Stomach (tissue), 19 donors: ENCODE measurements at places on chromosomes 7 and 10. TPM values are rescaled to one million over a fixed set of nuclear protein-coding genes. Genes with fewer than 3 reads are reported as not detected.

LRRC18 gene
- not detected for total RNA-seq

OR2A42 gene
- total RNA-seq, result 0.18 TPM

ASB4 gene
- 0.18 TPM for total RNA-seq

CALHM1 gene
- not detected for total RNA-seq

NUB1 gene
- 40.0 TPM for total RNA-seq

DNA sequence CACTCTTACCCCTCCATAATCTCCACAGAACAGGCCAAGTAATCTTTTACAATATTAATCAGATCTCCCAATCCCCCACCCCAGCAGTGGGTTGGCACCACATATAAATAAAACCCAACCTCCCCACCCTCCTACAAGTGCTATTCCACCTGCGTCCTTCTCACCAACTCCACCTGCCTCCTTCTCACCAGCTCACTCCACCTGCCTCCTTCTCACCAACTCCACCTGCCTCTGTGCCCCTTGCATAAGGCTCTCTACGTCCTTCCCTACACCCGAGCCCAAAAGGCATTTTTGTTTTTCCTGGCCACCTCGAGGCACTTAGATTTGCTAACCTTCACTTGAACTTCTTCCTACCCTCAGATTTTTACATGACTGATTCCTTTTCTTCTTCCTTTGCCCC is 89.7 kb downstream of the ATE1 start:
- H3K36me3 ChIP-seq, result peaks cover 7% of the 10 kb centered on the region
- no peaks in the 10 kb centered on the region for H3K4me1 ChIP-seq
- no peaks in the 10 kb centered on the region for H3K27me3 ChIP-seq
- no peak for DNase-seq

DNA sequence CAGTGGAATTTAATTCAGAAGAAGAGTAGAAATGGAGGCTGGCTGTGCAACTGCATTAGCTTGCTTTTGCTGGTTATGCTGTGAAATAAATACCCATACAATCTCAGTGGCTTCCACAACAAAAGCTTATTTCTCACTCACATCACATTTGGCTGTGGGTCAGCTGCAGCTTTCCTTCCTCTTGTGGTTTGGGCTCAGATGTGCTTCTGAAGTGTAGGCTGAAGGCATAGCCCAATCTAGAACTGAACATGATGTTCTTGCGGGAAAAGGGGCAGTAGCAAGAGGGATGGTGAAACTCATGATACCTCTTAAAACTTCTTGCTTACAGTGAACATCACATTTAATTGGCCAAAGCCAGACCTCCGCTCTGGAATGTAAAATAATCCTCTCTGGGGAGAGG is 119.9 kb downstream of the HECW1 start:
- DNase-seq, result no peak
- H3K36me3 ChIP-seq, result no peaks in the 10 kb centered on the region
- no peak overlapping the region for H3K27ac ChIP-seq
- no peaks in the 10 kb centered on the region for H3K27me3 ChIP-seq

DNA sequence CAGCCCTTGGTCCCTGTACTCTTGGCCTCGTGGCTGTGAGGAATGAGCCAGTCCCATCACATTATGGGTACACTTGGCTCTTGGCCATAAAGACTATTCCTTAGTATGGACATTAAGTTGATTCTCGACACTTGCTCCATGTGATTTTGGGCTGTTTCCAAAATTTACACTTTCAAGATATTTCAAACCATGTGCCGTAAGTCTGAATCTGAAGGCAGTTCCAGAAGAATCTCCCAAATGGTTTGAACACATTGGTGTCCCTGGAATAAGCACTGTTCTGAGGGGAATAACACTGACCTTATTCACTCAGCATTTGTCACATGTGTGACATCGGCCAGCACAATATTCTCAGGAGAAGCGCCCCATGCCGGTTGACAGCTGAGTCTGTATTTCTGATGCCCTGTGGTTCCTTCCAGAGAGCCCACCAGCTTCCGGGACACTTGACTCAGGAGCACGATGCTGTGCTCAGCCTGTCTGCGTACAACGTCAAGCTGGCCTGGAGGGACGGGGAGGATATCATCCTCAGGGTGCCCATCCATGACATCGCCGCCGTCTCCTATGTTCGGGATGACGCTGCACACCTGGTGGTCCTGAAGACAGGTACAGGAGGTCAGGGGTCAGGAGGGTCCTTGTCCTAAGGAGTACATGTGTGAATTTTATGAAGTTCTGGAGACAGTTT is 24.6 kb downstream of the NACAD start:
- H3K36me3 ChIP-seq, result peaks cover 14% of the 10 kb centered on the region
- no peak for DNase-seq
- H3K27ac ChIP-seq, result no peak overlapping the region
- H3K4me1 ChIP-seq, result no peaks in the 10 kb centered on the region
- H3K4me3 ChIP-seq, result no peak overlapping the region
- no peaks in the 10 kb centered on the region for H3K27me3 ChIP-seq

GRCh38 chr7:6446838-6447580 is 745 bp downstream of the DAGLB start:
- H3K4me3 ChIP-seq, result peak overlapping the region; percentile 97
- peak; percentile 88 for DNase-seq
- peaks cover 6% of the 10 kb centered on the region for H3K4me1 ChIP-seq
- peaks cover 36% of the 10 kb centered on the region for H3K36me3 ChIP-seq

- H3K36me3 ChIP-seq, result peaks cover 80% of the 10 kb centered on the region
- H3K4me1 ChIP-seq, result no peaks in the 10 kb centered on the region
- H3K27ac ChIP-seq, result no peak overlapping the region
- no peaks in the 10 kb centered on the region for H3K27me3 ChIP-seq
Observed at GRCh38 chr10:100154666-100155065, 31.2 kb downstream of the ERLIN1 start.

DNA sequence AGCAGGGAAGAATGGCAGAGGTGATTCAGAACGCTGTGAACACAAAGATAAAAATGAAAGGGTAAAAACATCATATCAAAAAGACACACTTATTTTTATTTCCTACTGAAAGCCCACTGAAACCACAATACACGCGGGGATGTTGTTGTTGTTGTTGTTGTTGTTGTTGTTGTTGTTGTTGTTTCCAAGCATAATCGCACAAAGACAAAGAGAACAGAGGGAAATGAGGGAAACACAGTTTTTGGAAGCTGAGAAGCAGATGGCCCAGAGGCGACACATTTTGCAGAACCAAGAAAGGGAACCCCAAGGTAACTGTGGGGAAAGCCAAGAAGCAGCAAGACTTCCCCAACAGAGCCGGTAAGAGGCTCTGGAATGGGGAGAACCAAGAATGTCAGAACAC is 113.9 kb downstream of the PARD3 start:
- no peak overlapping the region for H3K4me3 ChIP-seq
- no peak for DNase-seq
- H3K4me1 ChIP-seq, result peaks cover 10% of the 10 kb centered on the region
- no peaks in the 10 kb centered on the region for H3K27me3 ChIP-seq
- H3K36me3 ChIP-seq, result no peaks in the 10 kb centered on the region

- H3K27ac ChIP-seq, result no peak overlapping the region
- no peak for DNase-seq
- H3K4me1 ChIP-seq, result no peaks in the 10 kb centered on the region
Observed at GRCh38 chr7:41907444-41907843, 204.6 kb upstream of the INHBA start.

- no peaks in the 10 kb centered on the region for H3K36me3 ChIP-seq
- no peak overlapping the region for H3K27ac ChIP-seq
- no peak overlapping the region for H3K4me3 ChIP-seq
- H3K27me3 ChIP-seq, result no peaks in the 10 kb centered on the region
- no peaks in the 10 kb centered on the region for H3K4me1 ChIP-seq
- no peak for DNase-seq
Observed at GRCh38 chr7:131602994-131603372, 46.6 kb upstream of the PODXL start.

DNA sequence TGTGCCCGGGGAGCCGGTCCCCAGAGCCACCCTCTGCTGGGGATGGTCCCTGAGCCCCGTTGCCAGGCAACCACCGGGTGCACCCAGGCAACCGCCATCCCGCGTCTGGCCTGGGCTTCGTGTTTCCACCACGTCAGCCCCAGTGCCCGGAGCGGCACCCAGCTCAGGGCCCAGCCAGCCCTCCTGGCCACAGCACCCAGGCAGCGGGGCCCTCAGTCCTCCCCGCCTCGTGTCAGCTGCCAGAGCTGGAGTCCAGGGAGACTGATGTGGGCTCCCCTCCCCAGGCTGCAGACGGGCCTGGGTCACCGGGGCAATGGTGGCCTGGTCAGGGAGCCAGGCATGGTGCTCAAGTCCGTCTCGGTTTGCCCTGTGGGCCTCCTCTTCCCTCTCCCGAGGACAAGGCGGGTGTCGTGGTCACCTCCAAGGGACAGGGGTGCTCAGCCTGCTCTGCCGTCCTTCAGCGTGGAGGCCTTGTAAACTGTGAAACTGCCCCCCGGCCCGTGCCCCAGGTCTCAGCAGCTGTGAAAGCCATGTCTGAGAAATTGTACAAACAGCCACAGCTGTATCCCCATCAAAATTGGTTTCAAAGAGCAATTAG is 72.5 kb downstream of the MICALL2 start:
- DNase-seq, result peak; percentile 55
- no peaks in the 10 kb centered on the region for H3K4me1 ChIP-seq
- H3K4me3 ChIP-seq, result no peak overlapping the region
- no peaks in the 10 kb centered on the region for H3K36me3 ChIP-seq
- H3K27me3 ChIP-seq, result peaks cover 44% of the 10 kb centered on the region

DNA sequence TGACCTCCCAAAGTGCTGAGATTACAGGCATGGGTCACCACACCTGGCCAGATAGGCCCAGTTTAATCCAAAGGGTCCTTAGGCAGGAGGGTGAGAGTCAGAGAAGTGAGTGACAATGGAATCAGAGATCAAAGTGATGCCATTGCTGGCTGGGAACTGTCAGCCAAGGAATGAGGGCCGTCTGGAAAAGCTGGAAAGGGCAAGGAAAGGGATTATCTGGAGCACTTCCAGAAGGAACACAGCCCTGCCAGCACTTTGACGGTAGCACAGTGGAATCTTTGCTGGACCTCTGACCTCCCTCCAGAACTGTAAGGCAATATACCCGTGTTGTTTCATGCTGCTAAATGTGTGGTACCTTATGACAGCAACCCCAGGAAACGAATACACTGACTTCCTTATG is 11.3 kb upstream of the TAS2R40 start:
- no peaks in the 10 kb centered on the region for H3K4me1 ChIP-seq
- H3K27ac ChIP-seq, result no peak overlapping the region
- no peaks in the 10 kb centered on the region for H3K27me3 ChIP-seq
- no peak overlapping the region for H3K4me3 ChIP-seq
- no peak for DNase-seq

DNA sequence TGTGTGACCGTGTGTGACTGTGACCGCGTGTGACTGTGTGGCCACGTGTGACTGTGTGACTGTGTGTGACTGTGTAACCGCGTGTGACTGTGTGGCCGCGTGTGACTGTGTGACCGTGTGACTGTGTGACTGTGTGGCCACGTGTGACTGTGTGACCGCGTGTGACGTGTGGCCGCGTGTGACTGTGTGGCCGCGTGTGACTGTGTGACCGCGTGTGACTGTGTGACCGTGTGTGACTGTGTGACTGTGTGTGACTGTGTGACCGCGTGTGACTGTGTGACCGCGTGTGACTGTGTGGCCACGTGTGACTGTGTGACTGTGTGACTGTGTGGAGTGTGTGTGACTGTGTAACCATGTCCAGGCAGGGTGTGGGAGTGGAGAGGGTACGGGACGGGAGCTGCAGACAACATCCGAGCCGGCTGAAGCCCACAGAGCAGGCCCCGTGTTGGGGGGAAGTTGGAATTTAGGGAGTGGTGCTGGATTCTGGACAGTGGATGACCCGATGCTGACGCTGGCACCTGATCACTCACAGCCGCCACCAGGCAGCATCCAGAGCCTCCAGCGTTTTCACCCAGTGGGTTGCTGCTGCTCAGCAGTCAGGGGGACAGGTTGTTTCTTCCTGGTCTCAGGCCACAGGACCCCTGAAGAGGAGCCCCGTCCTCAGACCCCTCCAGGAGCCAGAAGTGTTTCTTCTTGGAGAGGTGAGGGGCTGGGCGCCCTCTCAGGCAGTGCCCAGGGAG is 503.5 kb downstream of the DNAJB6 start:
- no peak overlapping the region for H3K27ac ChIP-seq
- H3K4me3 ChIP-seq, result no peak overlapping the region
- no peaks in the 10 kb centered on the region for H3K4me1 ChIP-seq
- no peak for DNase-seq
- H3K27me3 ChIP-seq, result no peaks in the 10 kb centered on the region

DNA sequence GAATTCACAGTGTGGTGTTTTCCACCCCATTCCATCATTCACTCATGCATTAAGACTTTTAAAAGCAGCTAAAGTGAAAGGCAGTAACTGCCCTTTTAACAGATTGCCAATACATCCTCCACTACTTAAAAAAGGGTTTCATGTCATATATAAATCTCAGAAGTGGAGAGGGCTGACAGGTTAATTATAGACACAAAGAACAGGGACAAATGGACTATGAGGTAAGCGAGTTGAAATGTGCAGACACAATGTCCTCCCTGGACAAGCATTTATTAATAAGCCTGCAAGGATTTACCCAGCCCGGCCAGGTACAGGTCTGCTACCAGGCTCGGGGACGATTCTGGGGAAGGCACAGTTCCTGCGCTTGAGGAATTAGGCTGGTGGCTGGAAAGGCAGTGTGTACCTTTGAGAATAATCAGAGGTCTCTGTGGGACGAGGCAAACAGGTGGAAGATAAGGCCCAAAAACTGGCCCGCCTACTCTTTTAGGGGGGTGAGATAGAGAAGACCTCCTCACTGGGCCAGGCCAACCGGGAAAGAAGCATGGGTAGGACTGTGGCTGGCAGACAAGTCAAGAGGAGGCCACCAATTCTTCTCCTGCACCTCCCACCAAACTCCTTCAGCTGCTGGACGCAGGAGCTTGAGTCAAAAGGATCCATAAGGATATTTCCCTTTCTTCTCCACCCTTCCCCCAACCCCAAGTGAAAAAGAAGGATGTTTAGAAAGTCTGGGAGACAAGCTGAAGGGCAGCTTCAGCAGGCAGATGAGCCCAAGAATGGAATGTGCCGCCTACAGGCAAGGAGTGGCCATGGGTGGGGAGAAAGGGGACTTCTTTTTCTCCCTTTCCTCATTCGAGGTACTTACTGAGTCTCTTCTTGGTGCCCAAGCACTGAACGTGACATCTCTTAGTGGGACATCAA is 1.5 kb downstream of the PDLIM1 start:
- peaks cover 51% of the 10 kb centered on the region for H3K4me1 ChIP-seq
- H3K27me3 ChIP-seq, result peaks cover 14% of the 10 kb centered on the region
- H3K4me3 ChIP-seq, result peak overlapping the region; percentile 80
- peak overlapping the region; percentile 91 for H3K27ac ChIP-seq
- no peak for DNase-seq
- no peaks in the 10 kb centered on the region for H3K36me3 ChIP-seq

DNA sequence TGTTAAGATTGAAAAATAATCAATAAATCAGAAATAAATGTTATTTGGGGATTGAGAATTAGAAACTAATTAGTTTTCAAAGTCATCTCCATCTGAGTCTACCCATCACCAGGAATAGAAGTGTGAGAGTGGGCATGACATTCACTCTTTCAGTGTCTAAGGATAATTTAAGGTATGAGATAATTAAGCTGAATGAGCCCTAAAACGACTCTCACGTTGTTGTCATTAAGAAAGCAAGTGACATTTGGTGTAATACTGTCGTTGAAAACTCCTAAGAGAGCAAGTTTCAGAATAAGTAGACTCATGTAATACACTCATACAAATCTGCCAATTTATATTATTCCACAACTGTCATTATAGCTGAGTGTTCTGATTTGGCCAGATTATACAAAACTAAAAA is 7.1 kb downstream of the AGMO start:
- no peaks in the 10 kb centered on the region for H3K27me3 ChIP-seq
- H3K4me3 ChIP-seq, result no peak overlapping the region
- H3K4me1 ChIP-seq, result no peaks in the 10 kb centered on the region
- H3K36me3 ChIP-seq, result no peaks in the 10 kb centered on the region
- no peak for DNase-seq
